ENCODE measurements at places on chromosomes 16 and 17. TPM values are rescaled to one million over a fixed set of nuclear protein-coding genes. Genes with fewer than 3 reads are reported as not detected.
A peak's percentile ranks its signal among the peaks of the same experiment; 100 is the strongest.

DNA sequence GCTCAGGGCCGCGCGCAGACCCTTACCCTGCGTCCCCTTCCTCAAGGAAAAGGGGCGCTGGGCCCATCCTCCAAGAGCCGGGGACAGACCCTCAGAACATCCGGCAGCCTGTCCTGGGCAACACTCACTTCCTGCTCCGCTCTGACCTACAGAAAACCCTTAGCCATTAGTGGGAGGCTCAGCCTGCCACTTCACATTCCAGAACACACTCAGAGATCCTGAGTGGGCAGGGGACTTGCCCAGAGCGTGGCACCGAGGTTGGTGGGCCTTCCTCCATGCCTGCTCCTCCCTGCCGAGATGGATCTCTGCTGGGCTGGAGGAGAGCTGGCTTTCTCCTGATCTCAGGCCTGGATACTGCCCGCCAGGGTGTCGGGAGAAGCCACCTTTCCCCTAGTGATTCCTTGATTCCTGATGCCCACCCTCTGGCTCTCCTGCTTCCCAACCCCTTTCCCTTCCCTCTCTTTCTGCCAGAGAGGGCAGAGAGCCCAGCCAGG lies 1.5 kb downstream of the SCARF1 start:
- no peak for DNase-seq

GRCh38 chr16:63059676-63060075 lies 1023.4 kb upstream of the CDH8 start:
- no peak for DNase-seq

GRCh38 chr17:76529224-76530094 lies 8.1 kb downstream of the CYGB start:
- DNase-seq = peak; percentile 96

The TBC1D28 gene
- total RNA-seq = not detected

DNA sequence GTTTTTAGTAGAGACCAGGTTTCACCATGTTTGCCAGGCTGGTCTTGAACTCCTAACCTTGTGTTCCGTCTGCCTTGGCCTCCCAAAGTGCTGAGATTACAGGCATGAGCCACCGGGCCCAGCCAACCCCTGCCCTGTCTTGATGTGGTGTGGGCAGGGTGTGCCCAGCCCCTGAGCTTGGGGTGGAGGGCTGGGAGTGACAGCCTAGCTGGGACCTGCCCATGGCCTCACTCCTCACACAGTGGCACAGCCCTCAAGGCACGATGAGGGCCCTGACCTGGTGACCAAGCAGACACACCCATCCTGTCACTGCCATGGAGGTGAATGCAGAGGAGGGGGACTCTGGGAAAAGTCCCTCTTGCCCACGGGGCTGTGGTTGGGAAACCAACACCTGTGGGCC lies 3.0 kb downstream of the IL32 start:
- no peak for DNase-seq

GRCh38 chr17:12431188-12431587 lies 234.5 kb upstream of the MYOCD start:
- DNase-seq = no peak

The POLR2C gene
- total RNA-seq = 152 TPM

DNA sequence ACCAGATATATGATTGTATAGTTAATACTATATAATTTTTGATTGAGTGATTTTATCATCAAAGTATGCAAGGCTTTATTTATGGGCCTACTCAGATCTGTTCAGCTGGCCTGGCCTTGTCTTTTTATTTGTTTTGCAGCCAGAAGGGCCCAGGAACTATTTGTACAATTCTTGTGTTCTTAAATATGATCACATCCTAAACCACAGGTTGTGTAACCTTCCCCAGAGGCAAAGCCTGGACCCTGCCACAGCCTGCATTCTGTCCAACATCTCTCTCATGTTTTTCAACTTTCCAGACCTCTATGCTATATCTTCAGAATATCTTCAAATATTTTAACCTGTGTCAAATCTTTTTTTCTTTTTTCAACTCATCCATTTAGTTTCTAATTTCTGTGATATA lies 410.4 kb upstream of the MON1B start:
- DNase-seq = no peak

The HSF5 gene
- not detected for total RNA-seq

DNA sequence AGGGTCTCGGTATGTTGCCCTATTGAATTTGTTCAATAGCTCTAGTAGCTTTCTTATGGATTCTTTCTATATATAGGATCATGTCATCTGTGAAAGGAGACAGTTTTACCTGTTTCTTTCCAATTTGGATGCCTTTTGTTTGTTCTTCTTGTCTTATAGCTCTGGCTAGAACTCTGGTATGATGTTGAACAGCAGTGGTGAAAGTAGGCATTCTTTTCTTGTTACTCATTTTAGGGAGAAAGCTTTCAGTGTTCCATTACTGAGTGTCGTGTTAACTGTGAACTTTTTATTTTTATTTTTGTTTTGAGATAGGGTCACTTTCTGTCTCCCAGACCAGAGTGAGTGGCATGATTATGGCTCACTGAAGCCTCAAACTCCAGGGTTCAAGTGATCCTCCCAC lies 21.2 kb downstream of the EFCAB5 start:
- peak; percentile 15 for DNase-seq

The SPIRE2 gene
- not detected for total RNA-seq

- no peak for DNase-seq
Observed at GRCh38 chr16:52113533-52114183, 433.3 kb downstream of the TOX3 start.

GRCh38 chr17:71192848-71193247 lies 928.0 kb upstream of the SOX9 start:
- no peak for DNase-seq

- DNase-seq = no peak
Observed at GRCh38 chr17:77723071-77723908, 235.2 kb upstream of the TNRC6C start.

The AANAT gene
- total RNA-seq = not detected

The SLC52A1 gene
- not detected for total RNA-seq

DNA sequence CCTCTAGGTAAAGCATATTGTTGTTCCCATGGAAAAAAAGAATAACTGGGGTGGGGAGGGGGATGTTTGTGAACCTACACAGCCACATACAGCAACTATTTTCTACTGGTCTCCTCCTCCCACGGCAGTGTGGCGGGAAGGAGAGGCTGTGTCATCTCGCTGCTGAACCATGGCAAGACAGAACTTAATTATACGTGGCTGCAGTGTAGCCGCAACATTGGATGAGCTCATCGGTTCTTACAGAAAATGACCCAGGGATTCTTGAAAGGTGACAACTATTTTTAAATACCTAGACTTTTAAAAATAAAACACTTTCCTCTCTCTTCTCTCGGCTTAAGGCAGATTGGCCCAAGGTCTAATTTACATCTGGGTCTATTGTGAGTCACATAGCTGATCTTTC lies 19.8 kb upstream of the TEKT3 start:
- peak; percentile 53 for DNase-seq

DNA sequence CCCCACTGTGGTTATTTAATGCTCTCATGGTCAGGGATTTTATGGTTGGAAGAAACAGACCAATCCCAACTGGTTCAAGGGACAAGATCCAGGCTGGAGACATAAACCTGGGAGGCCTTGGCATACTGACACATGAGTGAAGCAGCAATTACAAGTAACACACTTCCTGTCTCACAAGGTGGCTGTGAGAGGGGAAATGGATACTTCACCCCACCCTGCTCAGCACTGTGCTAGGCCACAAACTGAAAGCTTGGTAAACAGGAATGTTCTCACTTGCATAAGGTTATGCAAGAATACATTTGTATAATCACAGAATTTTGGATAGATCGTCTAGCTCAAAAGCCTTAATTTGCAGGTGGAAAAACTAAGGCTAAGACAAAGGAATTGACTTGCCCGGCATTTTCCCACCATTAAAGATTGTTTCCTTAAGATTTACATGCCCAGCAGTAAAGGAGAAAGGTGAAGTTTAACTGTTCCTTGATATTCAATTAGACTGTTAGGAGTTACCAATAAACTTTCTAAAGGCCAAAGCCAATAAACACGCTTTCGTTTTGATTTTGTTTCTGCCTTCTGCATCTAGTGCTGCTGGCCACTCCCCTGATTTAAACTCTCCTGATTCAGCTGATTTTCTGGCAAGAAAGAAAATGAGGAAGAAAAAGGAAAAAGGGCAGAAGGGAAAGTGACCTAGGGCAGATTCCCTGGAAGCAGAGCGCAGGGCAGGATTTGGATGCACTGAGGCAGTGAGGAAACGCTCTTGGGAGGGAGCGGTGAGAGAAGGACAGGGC lies 215.6 kb upstream of the CDH5 start:
- DNase-seq = peak; percentile 19

DNA sequence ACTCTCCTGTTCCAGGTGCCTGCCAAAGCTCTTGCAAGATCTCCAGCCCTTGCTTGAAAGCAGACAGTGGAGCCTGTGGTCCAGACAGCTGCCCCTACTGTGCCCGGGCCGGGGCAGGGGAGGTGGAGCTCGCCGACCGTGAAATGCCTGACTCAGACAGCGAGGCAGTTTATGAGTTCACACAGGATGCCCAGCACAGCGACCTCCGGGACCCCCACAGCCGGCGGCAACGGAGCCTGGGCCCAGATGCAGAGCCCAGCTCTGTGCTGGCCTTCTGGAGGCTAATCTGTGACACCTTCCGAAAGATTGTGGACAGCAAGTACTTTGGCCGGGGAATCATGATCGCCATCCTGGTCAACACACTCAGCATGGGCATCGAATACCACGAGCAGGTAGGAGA lies 17.7 kb downstream of the CACNA1G start:
- no peak for DNase-seq

DNA sequence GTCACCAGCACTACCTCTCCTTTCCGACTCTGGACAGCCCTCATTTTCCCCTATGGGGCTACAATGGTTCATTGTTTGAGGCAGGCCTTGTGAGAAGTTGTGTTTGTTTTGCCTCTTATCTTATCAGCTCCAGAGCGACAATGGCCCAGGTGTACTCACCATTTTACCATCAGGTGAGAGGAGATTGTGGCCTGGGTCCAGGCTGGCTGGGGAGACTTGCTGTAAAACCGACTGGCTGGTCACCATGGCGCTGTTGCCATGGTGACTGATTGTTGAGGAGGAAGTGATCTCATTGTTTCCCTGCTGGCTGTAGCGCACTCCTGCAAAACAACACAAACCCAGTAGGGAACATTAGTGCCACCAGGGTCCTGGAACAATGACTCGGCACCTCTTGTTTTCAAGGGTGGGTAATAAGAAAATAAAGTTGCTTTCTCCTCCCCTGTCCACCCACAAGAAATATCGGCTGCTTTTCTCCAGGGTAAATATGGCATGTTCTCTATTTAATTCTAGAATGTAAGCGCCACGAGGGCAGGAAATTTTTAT lies 34.4 kb downstream of the HNF1B start:
- peak; percentile 56 for DNase-seq

DNA sequence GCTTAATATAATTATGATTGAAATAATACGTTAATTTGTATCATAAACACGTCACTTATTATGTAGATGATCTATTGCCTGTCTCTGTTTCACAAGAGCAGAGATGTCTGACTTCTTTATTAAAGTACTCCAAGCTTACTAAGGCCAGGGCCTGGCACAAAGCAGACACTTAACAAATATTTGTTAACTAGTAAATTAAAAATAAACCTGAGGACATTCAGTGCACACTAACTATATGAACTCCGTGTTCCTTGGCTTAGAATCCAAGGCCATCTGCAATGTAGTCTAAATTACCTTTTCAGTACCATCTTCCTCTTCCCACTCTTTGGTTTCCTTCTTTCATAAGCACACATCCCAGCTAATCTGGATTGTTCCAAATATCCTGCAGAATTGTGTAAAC lies 210.8 kb upstream of the SOX9 start:
- DNase-seq = no peak

DNA sequence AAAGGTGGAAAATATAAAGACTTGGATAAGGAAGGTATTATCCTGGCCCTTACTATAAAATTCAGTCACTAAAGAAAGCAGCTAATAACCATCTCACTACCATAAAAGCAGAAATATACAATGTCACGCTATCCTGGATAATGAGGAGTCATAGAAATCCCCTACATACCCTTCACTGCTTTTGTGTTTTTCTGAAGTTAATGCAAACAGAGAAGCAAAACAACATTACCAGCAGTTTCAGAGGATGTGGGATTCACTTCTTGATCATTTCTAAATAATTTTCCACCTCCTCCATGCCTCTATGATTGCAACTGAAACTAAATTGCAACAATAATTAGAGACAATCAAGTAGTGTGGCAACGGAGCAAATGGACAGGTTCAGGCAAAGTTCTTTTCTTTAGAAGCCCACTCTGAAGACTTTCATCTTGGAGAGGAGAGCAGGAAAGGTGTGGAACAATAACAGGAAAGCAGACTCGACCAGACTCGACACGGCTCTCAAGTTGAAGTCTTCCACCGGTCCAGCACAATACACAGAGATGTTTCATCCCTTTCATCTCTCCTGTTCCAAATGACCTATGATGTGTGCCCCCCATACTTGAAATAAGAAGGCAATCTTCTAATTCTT lies 10.2 kb downstream of the CYTH1 start:
- DNase-seq = no peak

GRCh38 chr16:67268136-67268579 lies 11.2 kb upstream of the PLEKHG4 start:
- peak; percentile 93 for DNase-seq

The KRT32 gene
- not detected for total RNA-seq

The SEBOX gene
- total RNA-seq = not detected

GRCh38 chr17:50461550-50462132 lies 7.0 kb downstream of the CHAD start:
- no peak for DNase-seq

The SNX20 gene
- not detected for total RNA-seq

- DNase-seq = no peak
Observed at GRCh38 chr17:57916925-57917858, 38.0 kb downstream of the CUEDC1 start.

The EFCAB5 gene
- not detected for total RNA-seq

- no peak for DNase-seq
Observed at GRCh38 chr17:13384626-13385025, 217.1 kb downstream of the HS3ST3A1 start.

- DNase-seq = peak; percentile 20
Observed at GRCh38 chr17:63431939-63432804, 13.9 kb downstream of the CYB561 start.

- no peak for DNase-seq
Observed at GRCh38 chr17:80582165-80582564, 37.5 kb downstream of the RPTOR start.

DNA sequence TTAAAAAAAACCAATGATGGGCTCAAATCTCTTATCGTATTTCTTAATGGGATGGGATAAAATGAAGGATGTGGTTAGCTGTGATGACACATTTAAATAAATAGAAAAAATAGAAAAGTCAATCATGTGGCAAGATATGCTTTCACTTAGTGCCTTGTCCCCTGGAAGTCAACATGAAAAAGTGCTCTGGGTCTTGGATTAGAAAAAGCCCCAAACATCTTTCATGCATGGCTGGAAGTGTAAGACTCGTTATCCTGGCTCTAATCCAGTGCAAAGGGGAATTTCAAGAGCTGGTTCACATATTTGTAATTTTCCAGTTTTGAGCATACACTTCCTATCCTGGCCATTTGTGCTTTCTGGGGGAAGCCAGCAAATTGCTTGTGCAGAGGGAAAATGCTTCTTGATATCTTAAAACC lies 160.9 kb downstream of the MAP2K6 start:
- peak; percentile 47 for DNase-seq

- DNase-seq = no peak
Observed at GRCh38 chr16:71666928-71667707, 41.1 kb downstream of the MARVELD3 start.

The YWHAE gene
- 287 TPM for total RNA-seq

All from GM23248 (cell line).